ENCODE measurements at places on chromosomes 2 and 18.
A peak's percentile ranks its signal among the peaks of the same experiment; 100 is the strongest.

GRCh38 chr2:10306901-10307463, 4.3 kb downstream of the HPCAL1 start:
- DNase-seq, result no peak

GRCh38 chr2:3171564-3172264, 205.9 kb downstream of the EIPR1 start:
- DNase-seq, result no peak

- DNase-seq, result no peak
These were observed 247.1 kb downstream of the OSR1 start for GRCh38 chr2:19111354-19111753.

DNA sequence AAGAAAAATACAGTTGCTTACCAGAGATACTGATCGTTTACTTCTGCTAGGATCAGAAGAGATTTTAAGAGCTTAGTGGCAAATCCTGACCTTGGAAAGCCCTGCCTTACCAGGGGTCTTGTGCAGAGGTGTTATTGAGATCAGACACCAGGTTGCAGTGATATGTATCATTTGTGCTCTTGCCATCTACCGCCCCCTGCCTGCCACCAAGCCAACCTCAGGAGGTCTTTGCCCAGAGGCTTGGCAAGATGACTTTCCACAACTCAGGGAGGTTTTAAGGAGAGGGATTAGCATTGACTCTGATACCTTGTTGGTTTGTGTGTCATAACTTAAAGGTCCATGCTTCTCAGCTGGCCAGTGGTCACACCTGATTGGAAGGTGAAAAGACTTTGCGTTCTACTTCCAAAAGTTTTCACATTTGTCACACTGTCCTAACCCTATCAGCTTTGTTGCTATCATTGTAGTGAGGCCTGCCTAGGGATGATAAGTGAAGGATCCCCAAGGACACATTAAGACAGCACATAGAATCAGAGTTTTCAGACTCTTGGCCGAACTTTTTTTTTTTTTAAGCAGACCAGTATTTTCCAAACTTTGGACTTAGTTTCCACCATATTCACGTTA, 46.2 kb upstream of the MGAT5 start:
- peak; percentile 19 for DNase-seq

DNA sequence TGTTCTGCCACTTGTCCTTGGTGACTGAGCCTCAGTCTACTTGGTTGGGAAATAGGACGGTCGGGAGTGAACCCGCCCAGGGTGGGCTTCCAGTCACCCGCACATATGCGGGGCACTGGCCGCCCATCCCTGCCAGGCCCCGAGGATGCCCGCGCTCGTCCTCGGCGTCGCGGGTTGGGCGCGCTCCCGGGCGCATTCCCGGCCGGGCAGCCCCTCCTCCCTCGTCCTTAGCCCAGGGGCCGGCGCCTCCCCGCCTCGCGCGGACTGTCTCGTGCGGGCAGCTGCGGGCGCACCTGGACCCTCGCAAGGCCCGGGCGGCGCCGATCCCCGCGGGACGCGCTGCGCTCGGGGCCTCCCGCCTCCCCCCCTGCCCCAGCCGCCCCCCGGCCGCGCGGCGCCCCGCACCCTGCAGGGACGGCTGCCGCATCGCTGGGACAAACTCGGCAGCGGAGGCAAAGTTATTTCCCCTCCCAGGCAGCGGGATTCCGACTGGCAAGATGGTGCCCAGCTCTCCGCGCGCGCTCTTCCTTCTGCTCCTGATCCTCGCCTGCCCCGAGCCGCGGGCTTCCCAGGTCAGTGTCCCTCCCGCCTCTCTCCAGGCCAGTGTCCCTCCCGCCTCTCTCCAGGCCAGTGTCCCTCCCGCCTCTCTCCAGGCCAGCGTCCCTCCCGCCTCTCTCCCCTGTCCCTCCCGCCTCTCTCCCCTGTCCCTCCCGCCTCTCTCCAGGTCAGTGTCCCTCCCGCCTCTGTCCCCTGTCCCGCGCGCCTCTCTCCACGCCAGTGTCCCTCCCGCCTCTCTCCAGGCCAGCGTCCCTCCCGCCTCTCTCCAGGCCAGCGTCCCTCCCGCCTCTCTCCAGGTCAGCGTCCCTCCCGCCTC, at the start of gene FBLN7:
TSS of gene FBLN7 (plus strand) at position 227 of the 874 bp plus-strand sequence. CDS start at position 498, 271 bp downstream.
- DNase-seq, result no peak

- DNase-seq, result no peak
These were observed 332.7 kb downstream of the LRRTM1 start for GRCh38 chr2:79971807-79972206.

GRCh38 chr2:113217455-113218282, 43.9 kb downstream of the PSD4 start:
- no peak for DNase-seq

DNA sequence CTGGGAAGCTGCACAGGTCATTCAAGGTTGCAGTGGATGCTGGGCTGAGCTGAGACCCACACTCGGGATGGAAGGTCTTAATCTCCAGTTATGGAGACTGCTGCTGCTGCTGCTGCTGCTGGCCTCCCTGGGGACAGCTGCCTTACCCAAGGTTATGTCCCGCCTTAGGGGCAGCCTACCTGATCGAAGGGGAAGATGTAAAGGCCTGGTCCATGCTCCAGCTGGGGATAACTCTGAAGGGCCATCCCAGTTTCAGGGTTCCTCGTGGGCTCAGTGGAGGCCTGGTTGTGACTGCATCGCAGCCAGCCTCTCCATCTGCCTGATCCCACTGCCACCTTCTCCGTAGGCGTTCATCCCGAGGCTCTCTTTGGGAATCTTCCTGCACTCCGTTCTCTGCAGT, 33.0 kb downstream of the RHOB start:
- DNase-seq, result no peak

DNA sequence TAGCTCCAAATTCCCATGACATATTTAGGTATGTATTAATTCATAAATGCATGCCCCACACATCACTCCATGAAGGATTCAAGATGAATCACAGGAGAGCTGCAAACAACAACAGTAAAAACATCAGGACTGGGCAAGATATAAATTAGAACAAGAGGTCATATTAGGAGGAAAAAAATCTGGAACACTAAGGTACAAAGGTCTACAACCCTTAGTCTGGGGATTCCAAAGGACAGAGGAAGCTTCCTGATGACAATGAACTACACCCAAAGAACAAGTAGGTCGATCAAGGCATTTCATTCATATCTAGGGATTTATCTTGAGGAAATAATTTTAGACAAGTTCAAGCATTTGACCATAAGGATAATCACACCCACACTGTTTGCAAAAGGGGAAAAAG, 14.5 kb downstream of the VPS4B start:
- no peak for DNase-seq

DNA sequence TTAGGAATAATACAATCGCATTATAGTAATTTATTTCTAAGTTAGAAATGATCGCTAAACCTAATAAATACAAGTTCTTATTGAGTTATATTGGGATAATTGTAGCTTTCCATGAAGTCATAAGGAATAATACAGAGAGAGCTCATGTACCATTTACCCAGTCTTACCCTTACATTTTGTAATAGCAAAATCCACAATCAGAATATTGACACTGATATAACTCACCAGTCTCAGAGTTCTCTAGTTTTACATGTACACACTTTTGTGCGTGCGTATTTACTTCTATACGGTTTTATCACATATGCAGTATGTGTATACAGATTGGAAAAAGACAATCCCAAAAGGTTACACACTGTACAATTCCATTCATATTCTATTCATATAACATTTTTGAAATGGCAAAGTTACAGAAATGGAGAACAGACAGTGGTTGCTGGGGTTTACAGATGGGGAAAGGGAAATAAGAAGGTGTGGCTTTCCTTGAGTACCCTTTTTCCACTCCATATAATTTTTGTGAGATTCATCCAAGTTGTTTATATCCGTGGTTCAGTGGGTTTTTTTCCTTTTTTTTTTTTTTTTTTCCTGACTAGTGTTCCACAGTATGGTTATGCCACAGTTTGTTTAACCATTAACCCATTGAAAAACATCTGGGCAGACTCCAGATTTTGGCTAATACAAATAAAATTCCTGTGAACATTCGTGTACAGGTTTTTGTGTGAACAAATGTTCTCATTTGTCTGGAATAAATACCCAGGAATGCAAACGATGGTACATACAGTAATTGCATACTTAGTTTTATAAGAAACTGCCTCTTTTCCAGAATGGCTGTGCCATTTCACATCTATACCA, 117.2 kb downstream of the HNMT start:
- no peak for DNase-seq

GRCh38 chr2:17935242-17935885, 56.9 kb downstream of the KCNS3 start:
- no peak for DNase-seq

- no peak for DNase-seq
These were observed 79.6 kb upstream of the DNMT3A start for GRCh38 chr2:25421289-25421688.

DNA sequence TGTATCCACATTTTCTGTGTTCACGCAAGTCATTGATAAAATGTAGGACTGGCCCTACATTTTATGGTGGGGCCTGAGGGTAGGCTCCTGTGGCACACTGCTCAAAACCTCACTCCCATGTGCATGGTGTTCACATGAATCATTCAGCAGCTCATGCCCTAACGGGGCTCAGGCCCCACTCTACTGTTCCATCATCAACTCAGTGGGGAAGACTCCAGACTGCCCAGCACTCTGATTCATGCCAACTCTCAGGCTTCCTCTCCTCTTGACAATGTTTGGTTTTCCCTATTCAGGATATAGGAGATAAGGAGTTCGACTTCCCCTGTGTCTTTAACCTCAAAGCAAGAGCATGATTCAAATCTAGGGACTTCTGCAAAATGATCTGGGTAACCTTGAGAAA, 92.0 kb upstream of the BOD1L2 start:
- DNase-seq, result no peak
